Hematopoietic multipotent progenitor cell treated with erythropoietin and hydrocortisone succinate and interleukin-3 and kit ligand, for 6 days (in vitro differentiated cells): ENCODE measurements at places on chromosomes 7 and 10.

DNA sequence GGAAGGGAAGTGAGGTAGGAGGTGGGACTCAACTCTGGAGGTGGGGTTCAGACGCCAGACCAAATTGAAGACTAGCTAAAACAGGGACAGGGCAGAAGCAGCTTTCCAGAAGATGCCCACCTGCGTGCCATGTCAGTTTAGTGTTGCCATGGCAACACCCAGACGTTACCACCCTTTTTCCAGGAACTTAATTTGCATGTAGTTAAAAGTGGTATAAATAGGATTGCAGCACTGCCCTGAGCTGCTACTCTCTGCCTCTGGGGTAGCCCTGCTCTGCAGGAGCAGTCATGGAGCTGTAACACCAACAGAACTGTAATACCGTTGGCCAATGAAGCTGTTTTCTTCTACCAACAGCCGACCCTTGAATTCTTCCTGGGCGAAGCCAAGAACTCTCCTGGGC, 93.8 kb downstream of the PRKCQ start:
- no peak for DNase-seq

GRCh38 chr10:110842326-110842904, 29.3 kb upstream of the PDCD4 start:
- no peak for DNase-seq

GRCh38 chr10:7955446-7955845, 99.0 kb upstream of the GATA3 start:
- DNase-seq, result no peak

DNA sequence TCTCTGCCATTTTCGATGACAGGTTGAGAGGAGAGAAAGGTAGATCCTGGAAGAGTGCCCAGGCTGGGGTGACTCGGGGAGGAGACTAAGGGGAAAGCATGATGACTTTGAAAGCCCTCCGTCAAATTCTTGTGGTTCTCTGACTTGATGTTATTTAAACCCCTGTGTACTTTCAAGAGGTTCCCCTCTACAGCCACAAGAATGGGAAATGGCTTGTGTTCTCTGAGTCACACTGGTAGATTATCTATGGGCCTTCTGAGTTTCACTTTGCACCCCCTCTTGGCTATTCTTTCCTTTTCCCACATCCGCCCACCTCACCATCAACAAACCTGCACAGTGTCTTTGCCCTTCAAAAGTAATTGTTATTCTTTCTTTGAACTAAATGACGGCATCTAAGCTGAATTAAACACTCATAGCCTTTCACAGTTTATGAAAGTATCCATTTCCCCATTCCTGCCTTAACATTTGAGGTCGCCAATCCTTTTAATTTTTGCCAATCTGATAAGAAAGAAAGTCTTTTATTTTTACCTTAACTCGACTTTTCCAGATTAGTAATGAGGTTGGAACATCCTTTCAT, 24.1 kb downstream of the PRF1 start:
- peak; percentile 73 for DNase-seq

DNA sequence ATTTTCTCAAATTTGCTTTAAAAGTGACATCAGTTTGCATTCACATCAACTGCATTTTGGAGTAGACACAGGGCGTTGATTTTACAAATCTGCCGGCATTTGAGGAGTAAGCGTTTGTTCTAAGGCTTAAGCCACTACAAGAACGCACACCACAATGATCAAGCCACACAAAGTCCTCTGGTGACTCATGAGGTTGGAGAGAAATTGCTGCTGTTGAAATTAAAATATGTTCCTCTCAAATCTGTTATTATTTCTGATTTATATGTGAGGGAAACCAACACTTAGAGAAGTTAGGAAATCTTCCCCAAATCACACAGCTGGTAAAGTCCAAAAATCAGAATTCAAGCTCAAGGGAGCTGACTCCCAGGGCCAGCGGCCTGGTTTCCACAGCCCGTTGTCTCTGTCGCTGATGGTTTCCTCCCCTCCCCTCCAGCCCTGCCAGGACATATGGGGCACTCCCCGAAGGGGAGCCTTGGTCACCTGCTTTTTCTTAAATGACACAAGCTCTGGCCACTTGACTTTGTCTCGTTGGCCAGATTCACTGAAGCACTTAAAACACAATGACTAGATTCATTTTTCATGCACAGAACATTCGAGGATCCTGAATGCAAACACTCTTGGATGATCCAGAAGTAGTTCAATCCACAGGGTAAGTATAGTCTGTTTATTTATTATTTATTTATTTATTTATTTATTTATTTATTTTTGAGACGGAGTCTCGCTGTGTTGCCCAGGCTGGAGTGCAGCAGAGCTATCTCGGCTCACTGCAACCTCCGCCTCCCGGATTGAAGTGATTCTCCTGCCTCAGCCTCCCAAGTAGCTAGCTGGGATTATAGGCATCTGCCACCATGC, 29.2 kb upstream of the KLF6 start:
- no peak for DNase-seq

- DNase-seq, result peak; percentile 84
Measured at GRCh38 chr7:6446838-6447580, 745 bp downstream of the DAGLB start.

GRCh38 chr10:30959836-30960210, 71.8 kb downstream of the ZNF438 start:
- no peak for DNase-seq

DNA sequence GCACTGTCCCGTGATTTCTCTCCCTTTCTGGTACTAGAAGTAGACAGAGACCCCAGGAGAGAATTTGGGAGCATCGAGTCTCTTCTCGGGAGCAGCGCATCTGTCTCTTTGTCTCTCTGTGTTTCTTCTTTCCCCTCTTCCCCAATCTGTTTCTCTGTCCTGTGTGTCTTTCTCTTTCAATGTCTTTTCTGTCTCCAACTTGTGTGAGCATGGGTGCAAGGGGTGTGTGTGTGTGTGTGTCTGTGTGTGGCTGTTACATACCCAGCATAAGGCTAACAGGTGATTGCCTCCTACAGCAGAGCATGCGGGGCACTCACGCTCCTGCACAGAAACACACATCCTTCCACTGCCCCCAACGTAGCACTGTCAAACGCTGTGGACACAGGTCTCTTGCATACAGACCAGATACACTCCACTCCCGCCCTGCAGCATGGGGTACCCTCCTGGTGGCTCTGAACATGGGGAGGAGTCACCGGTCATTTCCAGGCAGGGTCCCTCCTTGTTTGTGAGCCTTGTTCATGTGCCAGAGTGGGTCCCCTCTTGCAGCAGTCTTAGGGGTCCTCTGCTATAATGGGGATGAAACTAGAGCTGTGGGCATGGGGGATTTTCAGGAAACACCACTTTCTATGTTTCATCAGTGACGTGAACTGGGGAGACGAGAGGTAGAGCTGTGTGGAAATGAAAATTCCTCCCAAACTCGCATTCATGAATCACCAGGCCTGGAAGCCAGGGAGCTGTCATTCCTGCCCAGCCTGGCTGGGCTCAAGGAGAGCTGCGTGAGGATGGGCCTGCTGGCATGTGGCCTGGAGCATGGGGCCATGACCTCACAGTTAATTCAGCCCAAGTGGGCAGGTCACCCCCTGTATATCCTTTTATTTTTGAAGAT, 980 bp downstream of the ADAMTS14 start:
- no peak for DNase-seq

GRCh38 chr10:77007834-77008233, 629.8 kb downstream of the KCNMA1 start:
- no peak for DNase-seq

DNA sequence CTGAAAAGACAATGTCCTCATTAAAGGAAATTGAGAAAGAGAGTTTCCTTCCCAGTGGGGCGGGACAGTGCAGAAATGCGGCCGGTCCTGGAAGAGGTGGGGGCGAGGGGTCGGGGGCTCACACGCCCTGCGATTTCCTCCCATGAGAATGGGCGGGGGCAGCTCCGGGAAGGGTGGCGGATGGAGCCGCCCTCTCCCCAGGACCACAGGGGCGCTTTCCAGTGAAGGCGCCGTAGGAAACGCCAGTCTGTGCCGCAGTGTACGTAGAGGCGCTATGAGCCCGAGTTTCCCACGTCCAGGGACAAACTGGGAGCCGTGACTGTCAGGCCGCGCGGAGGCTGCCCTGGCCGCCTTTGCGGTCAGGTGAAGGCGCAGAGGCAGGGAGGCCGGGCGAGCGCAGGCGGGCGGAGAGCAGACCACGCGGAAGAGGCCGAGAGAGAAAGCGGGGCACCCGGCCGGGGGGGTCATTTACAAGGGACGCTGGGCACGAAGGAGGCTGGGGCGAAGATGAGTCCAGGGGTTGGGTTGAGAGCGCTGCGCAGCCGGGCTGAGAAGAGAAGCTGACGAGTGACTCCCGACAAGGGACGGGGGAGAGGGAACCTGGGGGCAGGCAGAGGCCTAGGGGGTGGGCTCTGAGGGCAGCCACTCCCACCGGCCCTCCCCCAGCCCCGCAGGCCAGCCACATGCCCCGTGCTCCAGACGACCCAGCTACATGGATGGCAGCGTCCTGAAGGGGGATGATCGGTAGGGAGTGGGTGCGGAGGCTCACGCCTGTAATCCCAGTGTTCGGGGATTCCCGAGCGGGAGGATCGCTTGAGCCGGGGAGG, 45.0 kb downstream of the ALOX5 start:
- peak; percentile 80 for DNase-seq
